Tibial artery (tissue), 4 donors: ENCODE measurements at places on chromosomes 4 and X.

- peak; percentile 42 for DNase-seq
Observed at GRCh38 chr4:85741921-85742591, 267.1 kb downstream of the ARHGAP24 start.

DNA sequence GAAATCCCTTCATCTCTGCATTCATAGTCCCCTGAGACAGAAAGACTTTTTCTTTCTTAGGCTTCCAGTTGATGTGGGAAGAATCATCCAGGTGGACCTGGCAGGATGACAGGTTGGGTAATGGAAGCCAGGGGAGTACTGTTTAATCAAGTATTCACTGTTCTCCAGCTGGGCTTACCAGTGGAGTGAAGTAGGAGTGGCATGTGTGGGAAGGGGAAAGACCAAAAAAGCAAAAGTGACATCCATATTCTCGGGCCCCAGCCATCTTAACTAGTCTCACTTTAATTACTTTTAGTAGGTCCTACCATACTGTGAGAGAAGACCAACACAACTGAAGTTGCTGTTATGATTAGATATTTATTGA, 18.5 kb downstream of the VSIG4 start:
- no peak for DNase-seq

DNA sequence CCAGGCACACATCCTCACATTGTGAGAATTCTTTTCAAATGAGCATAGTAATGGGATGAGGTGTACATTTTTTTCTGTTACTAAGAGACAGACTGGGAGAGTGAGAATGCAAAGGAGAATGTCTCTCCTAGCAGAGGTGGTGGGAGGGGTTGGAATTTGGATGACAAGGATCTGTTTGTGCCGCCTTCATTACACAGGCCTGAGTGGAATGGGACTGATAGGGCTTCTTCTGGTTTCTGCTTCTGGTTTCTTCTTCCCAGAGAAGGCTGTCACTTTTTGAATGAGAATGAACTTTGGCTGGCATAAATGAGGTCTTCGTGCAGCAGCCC, 55.4 kb downstream of the C4orf51 start:
- no peak for DNase-seq

DNA sequence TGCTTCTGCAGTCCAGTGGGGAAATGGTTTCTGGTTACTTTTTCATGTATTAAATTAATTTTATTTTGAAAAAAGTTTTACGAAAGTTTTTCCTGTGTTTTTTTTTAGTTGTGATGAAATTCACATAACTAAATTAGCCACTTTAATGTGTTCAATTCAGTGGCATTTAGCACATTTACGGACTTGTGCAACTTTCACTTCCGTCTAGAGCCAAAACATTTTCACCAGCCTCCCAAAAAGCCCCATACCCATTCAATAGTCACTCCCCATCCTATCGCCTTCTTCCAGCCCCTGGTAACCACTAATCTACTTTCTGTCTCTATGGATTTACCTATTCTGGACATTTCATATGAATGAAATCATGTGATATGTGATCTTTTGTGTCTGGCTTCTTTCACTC, 22.8 kb upstream of the TBL1X start:
- DNase-seq = no peak

- DNase-seq = no peak
Observed at GRCh38 chrX:147890756-147891155, 21.0 kb upstream of the FMR1 start.

GRCh38 chr4:70994069-70994366, 569 bp downstream of the DCK start:
- DNase-seq = peak; percentile 70

DNA sequence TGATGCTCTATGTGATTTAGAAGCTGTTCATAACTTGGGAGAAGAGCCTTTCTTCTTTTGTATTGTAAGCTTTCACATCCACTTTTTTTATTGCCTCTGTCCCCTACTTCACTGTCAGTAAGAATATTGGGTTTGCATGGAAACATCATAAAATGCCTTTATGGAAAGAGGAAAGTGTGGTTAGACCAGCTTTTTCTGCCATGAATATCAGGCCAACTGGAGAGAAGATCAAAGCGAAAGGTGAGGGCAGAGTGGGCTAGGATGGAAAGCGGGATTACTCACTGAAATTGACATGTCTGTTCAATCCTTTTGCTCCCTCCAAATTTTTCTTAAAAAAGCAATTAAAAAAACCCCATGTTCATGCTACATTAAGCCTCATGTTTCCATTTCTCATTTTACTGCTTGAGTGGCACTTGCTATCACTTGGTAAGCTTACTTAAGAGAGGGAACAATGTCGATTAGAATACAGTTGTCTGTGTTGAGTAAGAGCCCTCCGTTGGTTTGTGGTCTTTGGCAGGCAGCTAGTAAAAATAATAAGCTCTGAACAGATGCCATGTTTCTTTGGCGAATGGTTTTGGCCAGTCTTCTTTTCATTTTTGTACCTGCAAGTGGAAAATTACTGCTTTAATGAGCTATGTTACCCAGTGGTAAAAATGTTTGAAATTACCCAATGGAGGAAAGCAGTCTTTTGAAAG, 35.9 kb downstream of the SUPT20HL1 start:
- DNase-seq = no peak

DNA sequence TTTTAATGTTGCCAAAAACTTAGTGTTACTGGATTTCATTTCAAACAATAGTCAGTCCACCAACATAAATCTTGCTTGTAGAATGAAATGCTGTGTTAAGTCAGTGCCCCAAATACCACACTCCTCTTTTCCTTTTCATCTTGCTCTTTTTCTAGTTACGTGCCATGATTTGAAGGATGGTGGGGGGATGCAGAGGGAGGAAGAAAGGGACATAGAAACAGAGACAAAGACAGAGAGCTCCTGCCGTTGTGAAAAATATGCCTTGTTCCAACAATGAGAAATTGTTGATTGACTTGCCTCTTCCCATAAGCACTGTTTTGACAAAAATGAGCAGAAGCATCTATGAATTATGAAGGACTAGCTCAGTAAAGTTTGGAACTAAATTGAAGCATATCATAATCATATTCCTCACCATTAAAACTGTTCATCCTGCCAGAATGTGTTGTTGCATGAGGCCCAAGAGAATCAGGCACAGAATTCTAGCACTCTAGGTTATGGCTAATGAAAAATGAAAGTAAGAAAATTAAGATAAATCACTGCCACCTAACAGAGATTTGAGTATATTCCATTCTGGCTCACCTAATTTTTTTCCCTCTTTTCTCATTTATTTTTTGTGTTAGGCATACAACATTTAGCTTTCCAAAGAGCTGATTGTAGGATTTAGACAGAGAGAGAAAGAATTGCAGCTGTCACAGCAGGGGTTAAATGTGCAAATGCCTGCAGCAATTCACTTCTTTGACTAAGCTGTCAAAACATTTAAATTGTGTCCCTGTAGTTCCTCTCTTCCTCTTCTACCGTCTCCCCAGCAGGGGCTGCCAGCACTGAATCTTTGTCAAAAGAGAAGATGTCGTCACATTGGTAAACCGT, 111.6 kb upstream of the PTPN13 start:
- DNase-seq = no peak

DNA sequence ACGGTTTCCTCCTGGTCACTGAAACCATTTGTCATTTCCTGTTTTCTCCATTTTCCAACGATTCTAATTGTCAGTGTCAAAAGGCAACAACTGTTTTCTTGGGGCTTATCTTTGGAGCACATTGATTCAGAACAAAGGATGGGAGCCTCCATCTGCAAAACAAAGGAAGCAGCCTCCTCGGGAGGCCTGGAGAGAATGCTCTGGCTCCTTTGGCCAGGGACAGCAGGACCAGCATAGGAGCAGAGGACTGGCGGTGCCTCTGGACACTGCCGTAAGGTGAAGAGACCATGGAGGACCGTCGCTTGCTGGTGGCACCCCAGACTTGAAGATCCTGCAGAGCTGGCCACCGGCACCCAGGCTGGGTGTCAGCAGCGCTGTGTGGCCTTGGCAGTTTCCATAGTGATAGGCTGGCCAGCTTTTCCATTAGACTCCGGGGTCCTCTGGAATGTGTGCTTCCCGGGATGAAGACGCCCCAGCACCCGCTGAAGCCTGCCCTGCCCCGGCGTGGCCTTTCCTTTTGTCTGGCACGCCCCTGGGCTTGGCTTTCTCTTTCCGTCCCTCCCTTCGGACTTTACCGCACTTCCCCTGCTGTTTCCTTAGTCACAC, 61.1 kb upstream of the MTM1 start:
- peak; percentile 71 for DNase-seq

DNA sequence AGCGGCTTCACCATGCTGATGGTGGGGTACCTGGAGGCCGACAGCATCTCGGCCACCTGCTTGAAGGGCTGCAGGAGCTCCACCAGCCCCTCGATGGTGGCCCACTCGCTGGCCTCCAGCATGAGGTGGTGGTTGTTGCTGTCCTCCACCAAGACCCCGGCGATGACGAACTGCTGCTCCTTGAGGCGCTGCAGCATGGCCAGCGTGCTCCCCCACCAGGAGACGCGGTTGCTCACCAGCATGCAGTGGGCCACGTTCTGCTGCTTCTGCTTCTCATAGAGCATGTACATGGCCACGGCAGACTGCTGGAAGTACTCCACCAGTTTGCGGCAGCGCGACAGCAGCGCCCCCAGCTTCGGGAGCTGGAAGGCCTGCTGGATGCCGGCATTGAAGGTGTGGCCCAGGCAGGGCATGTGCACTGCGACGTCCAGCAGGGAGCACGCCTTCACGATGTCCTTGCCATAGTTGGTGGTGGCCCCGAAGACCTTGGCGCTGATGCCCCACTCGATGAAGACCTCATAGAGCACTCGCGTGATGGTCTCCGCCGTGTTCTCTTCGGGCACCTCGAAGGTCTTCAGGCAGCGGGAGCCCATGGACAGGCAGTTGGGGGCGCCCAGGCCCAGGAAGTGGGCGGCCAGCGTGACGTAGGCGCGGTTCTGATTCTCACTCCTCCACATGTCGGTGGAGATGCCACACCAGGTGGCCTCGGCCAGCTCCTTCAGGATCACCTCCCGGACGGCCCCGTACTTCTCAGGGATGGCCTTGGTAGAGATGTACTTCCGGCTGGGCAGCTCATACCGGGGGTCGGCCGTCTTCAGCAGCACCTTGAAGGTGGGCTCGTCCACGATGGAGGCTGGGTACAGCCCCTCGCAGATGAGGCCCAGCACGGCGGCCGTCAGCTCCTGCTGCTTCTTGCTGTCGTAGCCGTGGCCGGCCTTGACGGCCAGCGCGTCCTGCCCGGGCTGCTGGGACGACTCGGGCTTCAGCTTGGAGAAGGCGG, 11.0 kb downstream of the DHRSX start:
- DNase-seq = no peak

DNA sequence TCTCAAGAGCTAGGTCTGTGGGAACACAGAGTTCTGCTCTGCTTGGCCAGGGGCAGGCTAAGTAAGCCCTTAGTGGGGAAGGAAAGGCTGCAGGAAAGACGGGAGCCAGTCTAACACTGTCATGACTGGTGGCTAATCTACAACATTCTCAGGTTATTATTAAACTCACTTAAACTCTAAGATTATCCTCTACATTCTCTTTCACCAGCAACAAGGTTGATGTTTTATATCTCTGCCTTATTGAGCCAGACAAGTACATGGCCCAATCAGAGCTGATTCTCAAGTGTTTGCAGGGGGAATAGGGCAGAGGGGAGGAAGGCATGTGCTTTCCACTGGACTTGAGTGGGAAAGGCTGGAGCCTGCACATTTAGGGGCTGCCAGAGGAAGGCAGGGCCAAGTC, 50.9 kb upstream of the FAM241A start:
- DNase-seq = no peak

GRCh38 chr4:180790471-180790870, 1452.7 kb upstream of the TENM3 start:
- no peak for DNase-seq

DNA sequence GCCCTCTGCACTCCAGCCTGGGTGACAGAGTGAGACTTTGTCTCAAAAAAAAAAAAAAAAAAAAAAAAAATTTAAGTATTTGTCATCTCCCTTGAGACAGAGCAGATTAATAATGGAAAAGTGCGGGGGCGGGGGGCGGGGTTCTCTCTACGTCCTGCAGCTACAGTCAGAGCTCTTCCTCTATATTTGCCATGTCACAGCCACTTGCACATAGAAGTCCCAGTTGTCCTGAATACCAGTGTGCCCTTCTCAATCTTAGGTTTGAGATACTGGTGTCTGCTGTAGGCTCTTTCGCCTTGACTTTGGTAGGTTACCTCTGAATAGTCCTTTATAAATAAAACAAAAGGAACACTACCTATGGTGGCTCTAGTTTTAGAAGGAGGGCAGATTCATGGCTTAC, 237.8 kb upstream of the PGRMC2 start:
- DNase-seq = no peak

- DNase-seq = no peak
Observed at GRCh38 chr4:156734965-156735895, 236.4 kb downstream of the PDGFC start.

GRCh38 chr4:26326791-26327190, 6.0 kb downstream of the RBPJ start:
- no peak for DNase-seq

DNA sequence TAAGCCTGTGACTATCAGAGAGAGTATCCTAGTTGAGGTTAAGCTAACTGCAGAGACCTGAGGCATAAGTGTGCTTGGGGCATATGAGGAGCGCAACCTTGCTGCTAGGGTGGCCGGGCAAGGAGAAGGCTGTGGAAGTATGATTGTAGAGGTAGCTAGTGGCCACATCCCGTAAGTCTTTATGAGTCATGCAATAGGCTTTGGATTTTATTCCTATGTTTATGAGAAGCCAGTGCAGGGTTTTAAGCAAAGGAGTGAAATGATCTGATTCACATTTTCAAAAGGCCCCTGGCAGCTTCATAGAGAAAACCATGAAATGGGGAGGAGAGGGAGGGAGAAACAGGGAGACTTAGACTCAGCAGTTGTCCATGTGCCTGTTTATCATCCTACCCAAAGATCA, 92.1 kb upstream of the WDFY3 start:
- DNase-seq = no peak

DNA sequence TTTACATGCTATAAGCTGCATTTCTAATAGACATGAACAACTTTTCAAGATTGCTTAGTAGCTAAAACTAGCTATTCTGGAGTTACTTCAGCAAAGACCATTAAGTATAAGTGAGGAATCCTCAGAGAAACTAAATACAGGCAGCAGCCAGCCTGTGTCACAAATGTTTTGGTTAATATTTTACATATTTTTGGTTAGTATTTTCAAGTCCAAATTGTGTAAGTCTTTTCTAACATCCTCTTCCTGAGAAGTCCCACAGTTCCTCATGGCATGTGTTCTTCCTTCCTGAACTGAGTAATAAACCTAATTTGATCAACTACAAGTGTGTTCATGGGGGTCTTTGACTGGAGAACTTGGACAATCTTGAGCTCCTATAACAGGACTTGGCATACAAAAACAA, 42.4 kb upstream of the MCF2 start:
- DNase-seq = no peak

DNA sequence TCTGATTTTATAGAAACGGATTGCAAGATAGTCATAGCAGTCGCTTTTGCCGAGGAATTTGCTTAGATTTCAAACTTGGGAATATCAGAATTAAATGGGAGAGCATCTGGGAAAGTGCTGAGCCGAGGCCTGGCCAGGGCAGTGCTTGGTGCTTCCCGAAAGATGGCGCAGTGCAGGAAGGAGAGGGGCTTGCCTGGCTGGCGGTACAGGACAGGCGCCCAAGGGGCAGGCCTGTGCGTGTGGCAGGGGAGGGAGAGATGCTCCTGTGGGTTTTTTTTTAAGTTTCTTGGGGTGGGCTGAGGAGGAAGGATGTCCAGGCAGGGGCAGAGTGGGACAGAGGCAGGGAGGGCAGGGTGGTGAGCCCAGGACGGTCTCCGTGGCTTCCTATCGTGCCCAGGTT, 241.1 kb downstream of the AFAP1 start:
- no peak for DNase-seq

GRCh38 chrX:31209005-31209628, 137.3 kb upstream of the FTHL17 start:
- DNase-seq = no peak
